D721Med (cell line): ENCODE measurements at places on chromosomes 13 and 19.

DNA sequence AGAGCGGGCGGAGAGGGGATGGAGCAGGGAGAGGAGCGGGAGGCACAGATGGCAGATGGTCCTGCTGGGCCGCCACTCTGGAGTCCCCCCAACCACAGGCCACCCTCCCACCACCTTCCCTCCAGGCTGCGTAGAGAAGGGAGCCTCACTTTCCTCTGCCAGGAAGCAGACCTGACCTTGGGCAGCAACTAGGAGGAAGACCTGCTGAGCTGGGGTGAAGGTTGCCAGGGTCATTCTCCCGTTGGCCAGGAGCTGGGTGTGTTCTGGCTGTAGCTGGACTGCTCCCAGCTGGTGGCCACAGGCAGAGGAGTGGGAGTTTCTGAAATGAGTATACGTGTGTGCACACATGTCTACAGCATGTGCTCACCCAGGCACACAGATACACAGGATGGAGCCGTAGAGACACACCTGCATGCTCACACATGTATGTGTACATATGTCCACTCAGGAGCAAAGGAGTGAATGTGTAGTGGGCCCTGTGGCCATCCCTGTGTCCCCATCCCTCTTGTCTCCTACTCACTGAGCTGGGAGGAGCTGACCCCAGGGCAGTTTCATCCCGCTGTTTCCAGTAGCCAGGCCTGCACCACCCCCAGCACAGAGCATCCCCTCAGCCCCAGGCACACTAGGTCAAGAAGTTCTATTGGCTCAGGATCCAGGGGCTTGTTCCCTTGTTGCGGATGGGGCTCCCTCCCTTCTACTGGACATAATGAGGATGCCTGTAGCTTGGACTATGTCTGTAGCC lies 53.0 kb downstream of the CHST8 start:
- no peak for DNase-seq

DNA sequence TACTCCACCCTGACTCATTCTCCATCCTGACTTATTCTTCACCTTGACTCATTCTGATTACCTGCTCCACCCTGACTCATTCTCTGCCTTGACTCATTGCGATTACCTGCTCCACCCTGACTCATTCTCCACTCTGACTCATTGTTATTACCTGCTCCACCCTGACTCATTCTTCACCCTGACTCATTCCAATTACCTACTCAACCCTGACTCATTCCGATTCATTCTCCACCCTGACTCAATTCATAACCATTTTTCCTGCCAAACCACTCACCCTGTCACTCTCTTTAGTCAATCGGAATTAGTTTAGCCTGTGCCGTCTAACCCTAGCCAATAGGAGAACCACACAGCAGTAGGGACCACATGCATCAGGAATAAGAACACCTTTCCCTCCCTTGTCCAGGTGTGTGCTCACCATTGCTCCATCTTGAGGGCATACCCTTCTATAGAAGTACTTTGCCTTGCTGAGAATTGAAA lies 1227.4 kb upstream of the PCDH20 start:
- DNase-seq, result no peak

- no peak for DNase-seq
Observed at GRCh38 chr19:40682431-40682964, 8.0 kb downstream of the NUMBL start.

- DNase-seq, result no peak
Observed at GRCh38 chr13:35480346-35480745, 3.9 kb upstream of the MAB21L1 start.

DNA sequence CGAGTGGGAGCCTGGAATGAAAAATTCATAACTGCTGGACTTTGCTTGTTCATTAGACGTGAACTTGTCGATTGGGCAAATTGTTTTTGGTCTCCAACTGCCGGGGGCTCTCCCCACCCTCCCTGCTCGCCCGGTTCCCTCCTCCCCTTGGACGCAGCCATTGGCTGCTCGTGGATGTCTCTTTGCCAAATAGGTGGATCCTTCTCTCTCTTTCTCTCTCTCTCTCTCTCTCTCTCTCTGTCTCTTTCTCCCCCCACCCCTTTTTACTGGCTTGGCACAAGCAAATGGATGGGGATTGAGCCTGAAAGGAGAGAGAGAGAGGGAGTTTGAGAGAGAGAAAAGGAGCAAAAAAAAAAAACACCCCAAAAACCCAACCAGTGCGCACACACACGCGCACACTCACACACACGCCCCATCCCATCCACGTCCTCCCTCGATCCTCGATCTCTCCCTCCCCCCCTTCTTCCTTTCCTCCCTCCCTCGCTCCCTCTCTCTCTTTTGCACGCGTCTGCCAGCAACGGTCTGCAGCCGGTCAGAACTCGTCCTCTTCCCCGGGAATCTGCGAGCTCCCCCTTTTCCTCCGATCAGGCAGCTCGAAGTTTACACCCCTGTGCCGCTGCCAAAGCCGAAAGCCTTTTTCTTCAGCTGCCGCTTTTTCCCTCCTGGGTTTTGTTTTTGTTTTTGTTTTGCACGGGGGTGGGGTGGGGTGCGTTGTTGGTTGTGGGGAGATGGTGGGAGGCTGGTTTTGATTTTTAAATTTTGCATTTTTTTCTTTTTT lies 27.8 kb downstream of the NFIX start:
- no peak for DNase-seq

DNA sequence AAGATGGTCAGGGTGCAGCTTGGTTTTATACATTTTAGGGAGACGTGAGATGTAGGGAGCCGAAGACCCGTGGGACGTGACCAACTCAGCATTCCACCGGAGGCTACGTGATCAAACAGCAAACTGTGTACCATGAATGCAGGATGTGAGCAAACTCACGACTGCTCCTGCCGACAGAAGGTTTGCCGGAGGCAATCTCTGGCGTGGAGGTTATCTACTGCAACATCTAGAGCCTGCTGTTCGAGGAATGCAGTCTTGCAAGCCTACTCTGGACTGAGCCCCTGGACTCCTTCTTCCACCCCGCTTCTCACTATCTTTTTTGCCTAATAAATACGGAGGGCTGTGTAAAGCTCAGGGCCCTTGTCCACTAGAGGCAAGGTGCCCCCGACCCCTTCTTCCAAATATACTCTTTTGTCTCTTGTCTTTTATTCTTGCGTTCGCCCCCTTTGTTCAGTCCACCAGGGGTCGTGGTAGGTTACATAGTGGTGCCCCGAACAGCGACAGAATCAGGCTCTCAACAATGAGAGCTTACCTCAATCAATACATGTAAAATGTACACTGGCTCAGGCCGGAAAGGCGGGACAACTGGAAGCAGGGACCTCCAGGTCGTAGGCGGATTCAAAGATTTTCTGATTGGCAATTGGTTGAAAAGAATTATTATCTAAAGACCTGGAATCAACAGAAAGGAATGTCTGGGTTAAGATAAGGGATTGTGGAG lies 8.9 kb upstream of the OR1I1 start:
- DNase-seq, result no peak

GRCh38 chr13:74560325-74560724 lies 426.1 kb upstream of the KLF12 start:
- DNase-seq, result no peak

DNA sequence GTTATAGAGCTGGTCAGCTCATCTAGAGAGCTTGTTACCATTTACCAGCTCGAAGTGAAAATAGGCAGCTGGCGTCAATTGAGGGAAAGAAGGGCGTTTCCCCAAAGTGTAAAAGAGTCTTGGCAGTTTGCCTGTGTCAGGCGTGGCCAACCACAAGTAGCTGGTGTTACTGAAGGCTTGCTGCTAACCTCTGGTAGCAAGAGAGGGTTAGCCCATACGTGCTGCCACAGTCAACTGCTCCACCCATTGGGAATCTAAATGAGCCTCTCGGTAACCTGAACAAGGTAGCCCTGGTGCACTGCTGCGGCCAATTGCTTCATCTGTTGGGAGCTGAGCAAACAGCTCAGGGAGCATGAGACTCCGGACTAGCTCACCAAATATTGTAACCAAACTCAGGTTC lies 314.9 kb upstream of the SLITRK5 start:
- no peak for DNase-seq

GRCh38 chr13:110576070-110576394 lies 14.5 kb upstream of the RAB20 start:
- no peak for DNase-seq

DNA sequence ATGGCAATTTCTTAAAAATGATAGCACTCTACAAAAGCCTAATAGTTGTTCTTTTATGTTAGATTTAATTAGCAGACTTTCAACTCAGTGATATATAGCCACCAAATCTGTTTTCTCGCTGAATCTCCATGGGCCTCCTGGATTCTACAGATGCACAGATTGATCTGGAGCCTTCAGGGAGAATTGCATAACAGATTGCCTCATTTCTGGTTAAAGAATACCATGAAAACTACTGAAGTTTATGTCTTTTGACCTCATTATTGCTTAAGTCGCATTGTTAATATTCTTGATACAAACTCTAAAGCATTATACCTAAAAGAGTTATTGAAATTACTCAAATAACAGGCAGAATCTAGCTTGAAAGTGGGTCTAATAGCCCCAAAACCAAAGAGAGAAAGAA lies 53.7 kb upstream of the PRR20A start:
- DNase-seq, result no peak

GRCh38 chr19:52941941-52942385 lies 18.7 kb upstream of the ZNF888 start:
- no peak for DNase-seq

DNA sequence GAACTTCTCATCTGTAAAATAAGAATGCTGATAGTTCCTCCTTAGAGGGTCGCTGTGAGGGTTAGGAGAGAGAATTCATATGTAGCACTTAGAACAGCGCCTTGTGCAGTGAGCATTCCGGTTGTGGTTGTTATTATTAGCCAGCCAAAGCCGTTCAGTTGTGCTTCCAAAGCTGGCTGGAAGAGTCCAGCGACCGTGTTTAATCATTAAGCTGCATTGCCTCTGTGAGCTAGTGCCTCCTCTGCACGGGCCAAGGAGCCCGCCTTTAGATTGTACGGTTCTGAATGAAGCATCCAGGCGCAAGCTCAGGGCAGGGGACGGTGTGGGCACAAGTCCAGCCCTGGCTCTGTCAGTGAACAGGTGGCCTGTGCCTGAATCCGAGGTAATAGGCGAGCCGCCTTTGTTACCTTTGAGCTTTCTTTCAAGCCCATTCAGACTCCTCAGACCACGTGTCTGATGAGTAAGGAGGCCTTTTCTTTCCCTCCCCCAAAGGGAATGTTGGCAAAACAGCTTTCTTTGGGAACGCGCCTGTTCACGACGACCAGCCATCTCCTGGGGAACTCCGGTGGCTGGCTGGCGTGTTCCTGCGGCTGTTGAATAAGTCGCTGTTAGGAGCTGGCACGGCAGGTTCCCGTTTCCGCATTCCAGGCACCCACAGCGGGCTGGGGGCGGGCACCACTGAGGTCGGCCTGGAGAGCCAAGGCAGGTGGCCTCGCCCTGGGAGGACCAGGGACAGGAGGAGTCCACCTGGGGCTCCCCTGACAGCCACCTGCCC lies 25.1 kb downstream of the SIPA1L3 start:
- DNase-seq, result no peak

GRCh38 chr13:50580684-50581305 lies 262.7 kb downstream of the DLEU7 start:
- DNase-seq, result no peak

DNA sequence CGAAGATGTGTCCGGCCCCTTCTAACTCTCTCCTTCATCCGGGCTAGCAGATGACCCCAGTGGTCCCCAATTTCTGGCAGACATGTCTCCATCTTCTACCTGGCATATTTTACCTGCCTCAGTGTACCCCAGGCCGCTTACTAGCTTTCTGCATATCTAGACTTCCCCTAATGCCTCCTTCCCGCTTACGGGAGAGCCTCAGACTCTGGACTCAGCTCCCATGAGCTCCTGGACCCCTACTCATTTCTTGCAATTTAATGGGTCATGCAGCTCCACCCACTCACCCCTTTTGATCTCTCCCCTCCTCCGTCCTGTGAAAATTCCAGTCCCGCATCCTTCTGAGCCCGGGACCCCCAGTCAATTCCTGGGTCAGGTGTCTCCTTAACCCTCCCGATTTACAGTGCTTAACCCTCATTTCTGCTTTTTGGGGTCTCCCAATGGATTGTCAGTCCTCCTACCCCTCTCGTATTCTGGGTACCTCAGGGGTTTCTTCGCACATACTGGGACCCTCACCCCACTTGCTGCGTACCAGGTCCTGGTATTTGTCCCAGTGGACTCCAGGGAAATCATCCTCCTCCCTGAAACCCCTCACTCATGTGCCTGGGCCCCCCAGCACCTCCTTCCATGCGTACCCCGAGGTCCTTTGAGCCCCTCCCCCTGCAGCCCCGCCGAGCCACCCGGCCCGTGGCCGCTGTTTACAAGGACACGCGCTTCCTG lies 500 bp upstream of the JUNB start:
- no peak for DNase-seq

GRCh38 chr13:74990992-74991391 lies 491.0 kb downstream of the TBC1D4 start:
- no peak for DNase-seq

DNA sequence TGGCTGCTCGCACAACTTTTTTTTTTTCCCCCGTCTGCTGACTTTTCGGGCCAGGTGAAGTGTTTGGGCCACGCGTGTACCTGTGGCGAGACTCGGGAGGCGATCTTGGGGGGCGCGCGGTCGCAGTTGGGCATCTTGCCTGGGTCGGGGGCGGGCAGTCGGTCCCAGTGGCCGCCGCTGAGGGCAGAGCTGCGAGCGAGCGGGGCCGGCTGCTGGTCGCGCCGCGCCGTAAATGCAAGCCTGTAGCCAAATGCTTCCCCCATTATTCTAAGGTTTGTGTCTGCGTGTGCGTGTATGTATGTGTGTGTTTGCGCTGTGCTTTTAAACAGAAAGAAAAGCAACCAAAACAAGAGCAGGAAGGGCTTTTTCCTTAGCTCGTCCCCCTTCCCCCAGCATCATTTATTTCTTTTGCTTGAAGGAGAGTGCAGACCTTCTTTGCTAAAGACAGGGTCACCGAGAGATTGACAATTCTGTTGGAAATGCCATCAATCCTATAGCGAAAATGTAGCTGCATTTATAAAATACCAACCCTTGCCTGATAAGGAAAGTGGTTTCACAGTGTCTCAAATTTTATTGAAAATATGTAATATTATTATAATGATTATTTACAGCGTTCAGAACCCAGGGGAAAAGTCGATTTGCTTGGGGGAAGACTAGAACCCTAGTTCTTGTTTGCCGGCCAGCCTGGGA lies 143.2 kb upstream of the ZNF536 start:
- DNase-seq, result no peak

GRCh38 chr19:46714444-46715106 lies 2.3 kb downstream of the PRKD2 start:
- DNase-seq, result no peak

- DNase-seq, result no peak
Observed at GRCh38 chr13:44971656-44972595, 17.3 kb downstream of the NUFIP1 start.

DNA sequence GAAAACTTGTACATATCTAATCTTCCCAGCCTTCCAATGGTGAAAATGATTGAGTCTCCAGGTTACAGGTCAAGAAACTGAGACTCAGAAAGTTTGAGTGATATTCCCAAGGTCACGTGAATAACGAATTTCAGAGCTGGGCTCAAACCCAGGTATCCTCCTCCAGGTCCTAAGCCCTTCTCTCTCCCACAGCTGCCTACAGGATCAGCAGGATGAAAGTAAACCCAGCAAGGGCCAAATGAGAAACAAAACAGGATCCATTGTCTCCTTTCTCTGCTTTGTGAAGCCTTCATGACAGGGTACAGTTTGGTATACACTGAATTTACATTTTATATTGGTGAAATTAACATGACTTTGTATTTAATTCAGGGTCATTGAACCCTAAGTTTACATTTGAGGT lies 208.1 kb downstream of the RBM26 start:
- DNase-seq, result no peak
